ENCODE measurements at places on chromosomes 12 and 14.

DNA sequence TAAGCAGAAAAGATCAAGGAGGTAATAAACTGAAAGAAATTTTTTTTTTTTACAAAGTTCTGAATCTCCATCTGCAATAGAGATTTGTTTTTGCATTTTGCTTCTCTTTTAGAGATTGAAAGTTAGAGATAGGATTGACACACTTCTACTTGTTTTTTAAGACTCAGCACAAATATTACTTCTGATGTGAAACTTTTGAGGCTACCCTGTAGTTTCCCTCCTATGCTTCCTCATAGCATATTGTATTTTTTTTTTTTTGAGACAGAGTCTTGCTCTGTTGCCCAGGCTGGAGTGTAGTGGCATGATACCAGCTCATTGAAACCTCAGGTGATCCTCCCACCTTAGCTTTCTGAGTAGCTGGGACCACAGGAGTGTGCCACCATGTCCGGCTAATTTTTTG lies 32.1 kb upstream of the SGPP1 start:
- DNase-seq: no peak

DNA sequence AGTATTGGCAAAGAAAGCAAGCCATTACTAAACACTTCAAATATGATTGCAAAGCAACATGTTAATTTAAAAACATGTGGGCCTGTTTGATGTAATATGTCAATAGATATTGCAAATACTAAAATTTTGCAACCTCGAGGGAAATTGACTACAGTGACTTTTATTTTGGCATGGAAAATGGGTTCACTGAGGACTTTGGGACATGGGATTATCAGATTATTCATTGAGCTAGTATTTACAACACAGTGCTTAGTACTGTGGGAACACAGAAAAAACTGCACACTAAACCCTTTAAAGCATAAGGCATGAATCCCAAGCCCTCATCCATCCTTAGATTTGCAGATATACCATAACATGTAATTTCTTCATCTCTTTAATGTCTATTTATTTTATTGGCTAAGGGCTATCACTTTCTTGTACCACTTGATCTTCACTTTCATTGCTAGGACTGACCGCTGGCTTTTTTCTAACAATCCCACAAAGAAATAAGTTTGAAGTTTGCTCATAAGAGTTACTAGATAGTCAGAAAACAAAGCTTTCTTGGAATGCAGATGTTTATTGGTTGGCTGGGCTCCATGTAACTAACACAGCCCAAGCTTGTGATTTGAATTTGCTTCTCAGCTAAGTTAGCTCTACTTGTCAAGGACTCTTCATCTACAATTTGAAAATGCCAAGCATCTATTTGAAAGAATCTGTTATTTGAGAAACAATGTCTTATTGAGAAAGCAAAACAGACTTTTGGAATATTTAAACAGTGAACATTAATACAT lies 48.7 kb downstream of the PPFIBP1 start:
- no peak for DNase-seq

GRCh38 chr12:25056011-25056410 lies 107.1 kb upstream of the BCAT1 start:
- peak; percentile 69 for DNase-seq

DNA sequence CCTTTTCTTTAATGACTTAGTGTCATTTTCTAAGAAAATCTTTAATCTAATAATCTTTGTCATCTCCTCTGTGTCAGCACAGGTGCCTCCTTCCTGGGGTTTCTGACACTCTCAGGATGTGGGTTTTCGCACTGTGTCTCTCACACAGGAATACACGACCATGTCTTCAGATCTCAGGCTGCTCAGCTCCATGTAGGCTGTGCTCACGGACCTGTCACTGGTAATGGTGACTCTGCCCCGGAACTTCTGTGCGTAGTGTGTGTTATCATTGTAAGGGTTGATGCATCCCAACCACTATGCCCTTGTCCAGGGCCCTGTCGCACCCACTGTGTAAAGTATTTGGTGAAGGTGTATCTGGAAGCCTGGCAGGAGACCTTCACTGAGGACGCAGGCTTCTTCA lies 647.8 kb downstream of the TMEM121 start:
- no peak for DNase-seq

DNA sequence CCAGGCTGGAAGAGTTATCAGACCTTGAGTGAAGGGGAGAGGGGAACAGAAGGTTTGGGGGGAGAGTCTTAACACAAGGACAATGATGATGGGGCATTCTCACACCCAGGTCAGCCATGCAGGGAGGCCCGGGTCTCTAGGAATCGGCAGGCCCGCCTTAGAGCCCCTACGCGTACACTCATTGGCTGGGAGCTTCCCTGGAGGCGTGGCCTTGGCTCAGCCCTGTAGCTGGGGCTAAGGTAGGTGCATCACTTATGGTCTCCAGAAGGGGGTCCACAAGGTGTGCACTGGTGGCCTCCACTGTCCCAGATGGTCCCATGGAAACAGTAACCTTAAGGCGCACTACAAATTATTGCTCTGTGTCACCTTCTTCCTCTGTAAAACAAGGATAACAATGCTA lies 660.1 kb downstream of the MED13L start:
- DNase-seq: no peak

DNA sequence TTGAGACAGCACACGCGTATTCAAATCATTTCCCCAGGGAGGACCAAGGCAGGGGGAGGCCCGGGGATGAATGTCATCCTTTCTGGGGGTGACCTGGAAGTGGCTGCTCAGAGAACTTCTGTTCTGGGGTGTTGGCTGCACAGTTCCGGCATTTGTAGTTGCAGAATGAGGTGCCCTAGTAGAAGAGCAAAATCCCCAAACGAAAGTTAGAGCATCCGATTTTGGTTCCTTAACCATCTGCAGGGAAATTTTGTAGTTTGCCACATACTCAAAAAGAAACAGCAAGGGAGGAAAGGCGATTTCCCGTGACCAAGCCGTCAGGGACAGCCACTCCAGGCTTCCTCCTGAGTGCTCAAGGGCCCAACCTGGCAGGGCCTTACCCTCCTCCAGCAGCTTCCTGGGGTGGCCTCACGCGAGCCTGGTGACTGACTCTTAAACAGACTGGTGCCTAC lies 13.0 kb upstream of the TRAF3 start:
- DNase-seq: peak; percentile 71
